ENCODE measurements at places on chromosomes 7 and 10. TPM values are rescaled to one million over a fixed set of nuclear protein-coding genes. Genes with fewer than 3 reads are reported as not detected.
A peak's percentile ranks its signal among the peaks of the same experiment; 100 is the strongest.

AKR1C4 gene
- total RNA-seq: not detected

RELN gene
- total RNA-seq: not detected

CDNF gene
- 0.89 TPM for total RNA-seq

GRCh38 chr10:106931159-106931852, 233.2 kb downstream of the SORCS1 start:
- no peak overlapping the region for H3K4me3 ChIP-seq
- H3K27ac ChIP-seq: no peak overlapping the region
- no peaks in the 10 kb centered on the region for H3K36me3 ChIP-seq

DNA sequence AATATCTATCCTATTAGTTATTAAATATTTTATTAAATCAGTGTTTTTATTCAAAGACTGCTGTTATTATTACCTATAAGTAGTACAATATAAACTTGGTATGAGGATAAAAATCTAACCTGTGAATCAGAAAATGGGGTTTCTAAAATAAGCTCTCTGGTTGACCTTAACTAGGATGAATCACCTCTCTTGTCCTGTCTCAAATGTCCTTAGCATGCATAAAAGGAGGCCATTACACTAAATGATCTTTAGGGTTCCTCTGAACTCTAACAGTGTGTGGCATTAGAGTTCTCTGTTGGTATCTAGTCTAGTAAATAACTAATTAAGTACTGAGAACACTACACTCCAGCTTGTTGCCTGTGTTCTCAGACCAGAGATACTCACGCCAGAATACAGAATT, 143.1 kb upstream of the LRRTM3 start:
- H3K36me3 ChIP-seq: no peaks in the 10 kb centered on the region
- no peak for DNase-seq
- H3K4me1 ChIP-seq: peaks cover 36% of the 10 kb centered on the region
- no peaks in the 10 kb centered on the region for H3K27me3 ChIP-seq
- peak overlapping the region; percentile 36 for H3K4me3 ChIP-seq

MYL7 gene
- not detected for total RNA-seq

DNA sequence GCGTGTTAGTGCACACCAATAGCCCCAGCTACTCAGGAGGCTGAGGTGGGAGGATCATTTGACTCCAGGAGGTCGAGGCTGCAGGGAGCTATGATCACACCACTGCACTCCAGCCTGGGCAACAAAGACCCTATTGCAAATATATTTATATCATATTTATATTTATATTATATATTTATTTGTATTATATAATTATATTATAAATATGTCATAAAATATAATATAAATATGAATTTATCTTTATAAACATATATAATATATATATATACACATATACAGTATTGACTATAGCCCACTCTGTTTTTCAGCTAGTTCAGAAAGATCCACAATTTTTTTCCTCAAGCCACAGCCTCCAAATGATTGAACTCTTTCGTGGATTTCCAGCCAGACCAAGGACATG, 45.3 kb upstream of the MYL10 start:
- no peaks in the 10 kb centered on the region for H3K27me3 ChIP-seq
- H3K27ac ChIP-seq: no peak overlapping the region
- H3K36me3 ChIP-seq: 0 out of 2 replicates have a peak, but pooled peaks cover 4% of the 10 kb centered on the region
- no peak for DNase-seq
- H3K4me1 ChIP-seq: peaks cover 18% of the 10 kb centered on the region

- H3K36me3 ChIP-seq: 0 out of 2 replicates have a peak, but pooled peaks cover 4% of the 10 kb centered on the region
- no peak overlapping the region for H3K27ac ChIP-seq
- H3K27me3 ChIP-seq: no peaks in the 10 kb centered on the region
- no peak overlapping the region for H3K4me3 ChIP-seq
- no peak for DNase-seq
These were observed 259.4 kb upstream of the SORCS1 start for GRCh38 chr10:107423903-107424302.

DNA sequence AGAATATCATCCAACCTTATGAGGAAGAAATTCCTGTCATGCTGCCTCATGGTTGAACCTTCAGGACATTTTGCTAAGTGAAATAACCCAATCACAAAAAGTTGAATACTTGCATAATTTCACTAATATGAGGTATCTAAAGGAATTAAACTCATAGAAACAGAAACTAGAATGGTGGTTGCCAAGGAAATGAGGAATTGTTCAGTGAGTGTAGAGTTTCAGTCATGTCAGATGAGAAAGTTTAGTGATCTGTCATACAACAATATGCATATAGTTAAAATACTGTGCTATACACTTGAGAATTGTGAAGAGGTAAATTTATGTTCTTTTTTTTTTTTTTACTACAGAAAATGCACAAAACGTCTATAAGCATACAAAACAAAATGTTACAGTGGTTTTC, 60.7 kb downstream of the R3HCC1L start:
- no peak for DNase-seq
- H3K27ac ChIP-seq: no peak overlapping the region
- H3K4me1 ChIP-seq: no peaks in the 10 kb centered on the region
- no peaks in the 10 kb centered on the region for H3K27me3 ChIP-seq

DNA sequence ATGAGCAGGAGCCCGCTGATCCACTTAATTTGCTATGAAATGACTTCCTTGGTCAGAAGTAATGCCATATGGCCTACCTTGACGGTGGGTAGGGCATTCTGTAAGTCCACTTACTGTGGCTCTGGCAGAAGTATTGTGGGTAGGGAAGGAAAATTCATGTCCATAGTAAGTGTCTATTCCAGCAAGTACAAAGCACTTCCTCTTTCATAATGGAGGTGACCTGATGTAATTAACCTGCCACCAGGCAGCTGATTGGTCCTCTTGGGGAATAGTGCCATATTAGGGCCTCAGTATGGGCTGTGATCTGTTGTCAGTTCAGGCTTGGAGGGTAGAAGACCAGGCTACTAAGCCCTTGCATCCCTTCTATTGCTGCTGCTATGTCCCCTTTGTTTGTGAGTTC, 103.9 kb downstream of the SLC37A3 start:
- no peaks in the 10 kb centered on the region for H3K36me3 ChIP-seq
- no peaks in the 10 kb centered on the region for H3K4me1 ChIP-seq
- no peak overlapping the region for H3K4me3 ChIP-seq
- no peak overlapping the region for H3K27ac ChIP-seq
- H3K27me3 ChIP-seq: peaks cover 16% of the 10 kb centered on the region
- DNase-seq: no peak

SLC16A9 gene
- not detected for total RNA-seq

GRCh38 chr7:21946222-21946709, 567 bp upstream of the CDCA7L start:
- no peaks in the 10 kb centered on the region for H3K27me3 ChIP-seq
- H3K36me3 ChIP-seq: no peaks in the 10 kb centered on the region
- DNase-seq: no peak
- peaks cover 64% of the 10 kb centered on the region for H3K4me1 ChIP-seq
- H3K4me3 ChIP-seq: peak overlapping the region; percentile 91
- H3K27ac ChIP-seq: peak overlapping the region; percentile 91

DNA sequence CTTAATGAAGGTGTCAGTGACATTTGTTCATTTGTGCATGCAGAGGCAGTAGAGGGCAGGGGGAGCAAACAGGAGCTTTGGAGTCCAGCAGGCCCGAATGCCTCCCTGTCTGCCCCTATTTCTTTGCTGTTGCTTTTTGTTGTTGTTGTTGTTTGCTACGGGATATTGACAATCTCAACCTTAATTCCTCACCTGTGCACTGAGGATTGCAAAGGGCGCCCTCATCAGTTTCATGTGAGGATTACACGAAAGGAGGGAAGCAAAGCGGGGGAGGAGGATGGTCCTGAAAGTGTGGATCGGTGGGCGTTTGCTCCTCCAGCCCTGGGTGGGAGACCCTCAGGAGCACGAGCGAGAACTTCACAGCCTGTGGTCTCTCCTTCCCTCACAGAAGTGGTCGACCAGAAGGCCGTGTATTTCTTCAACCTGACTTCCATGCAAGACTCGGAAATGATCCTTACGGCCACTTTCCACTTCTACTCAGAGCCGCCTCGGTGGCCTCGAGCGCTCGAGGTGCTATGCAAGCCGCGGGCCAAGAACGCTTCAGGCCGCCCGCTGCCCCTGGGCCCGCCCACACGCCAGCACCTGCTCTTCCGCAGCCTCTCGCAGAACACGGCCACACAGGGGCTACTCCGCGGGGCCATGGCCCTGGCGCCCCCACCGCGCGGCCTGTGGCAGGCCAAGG, 9.6 kb downstream of the GDF10 start:
- peaks cover 37% of the 10 kb centered on the region for H3K27me3 ChIP-seq
- no peak for DNase-seq
- H3K27ac ChIP-seq: no peak overlapping the region
- no peak overlapping the region for H3K4me3 ChIP-seq
- H3K4me1 ChIP-seq: no peaks in the 10 kb centered on the region

DNA sequence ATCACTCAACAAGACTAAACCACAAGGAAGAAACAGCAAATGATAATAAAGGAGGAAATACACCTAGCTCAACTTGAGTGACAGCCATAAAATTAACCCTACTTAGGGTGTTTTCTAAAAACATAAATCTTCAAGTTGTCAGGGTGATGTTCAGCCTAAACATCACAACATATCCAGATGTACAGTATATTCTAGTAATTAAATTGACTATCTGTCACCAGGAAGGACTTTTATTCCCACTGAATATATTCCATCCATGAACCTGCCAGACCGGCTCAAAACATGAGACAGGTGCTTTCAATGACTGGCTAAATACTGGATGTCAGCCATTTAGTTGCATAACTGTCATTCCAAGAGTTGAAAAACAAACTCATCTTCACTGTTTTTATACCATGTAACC, 298.1 kb upstream of the NEBL start:
- H3K4me3 ChIP-seq: no peak overlapping the region
- peaks cover 2% of the 10 kb centered on the region for H3K27me3 ChIP-seq
- peaks cover 9% of the 10 kb centered on the region for H3K36me3 ChIP-seq
- DNase-seq: no peak
- H3K27ac ChIP-seq: no peak overlapping the region
- H3K4me1 ChIP-seq: no peaks in the 10 kb centered on the region

SPAM1 gene
- total RNA-seq: not detected

ABCB1 gene
- total RNA-seq: 5.3 TPM

CEP55 gene
- 43.0 TPM for total RNA-seq

All from HFFc6 (cell line).